ENCODE measurements at places on chromosomes 16 and 17. TPM values are rescaled to one million over a fixed set of nuclear protein-coding genes. Genes with fewer than 3 reads are reported as not detected.
A peak's percentile ranks its signal among the peaks of the same experiment; 100 is the strongest.

- DNase-seq = peak; percentile 90
Observed at GRCh38 chr16:71426069-71426879, 15.6 kb downstream of the TLE7 start.

DNA sequence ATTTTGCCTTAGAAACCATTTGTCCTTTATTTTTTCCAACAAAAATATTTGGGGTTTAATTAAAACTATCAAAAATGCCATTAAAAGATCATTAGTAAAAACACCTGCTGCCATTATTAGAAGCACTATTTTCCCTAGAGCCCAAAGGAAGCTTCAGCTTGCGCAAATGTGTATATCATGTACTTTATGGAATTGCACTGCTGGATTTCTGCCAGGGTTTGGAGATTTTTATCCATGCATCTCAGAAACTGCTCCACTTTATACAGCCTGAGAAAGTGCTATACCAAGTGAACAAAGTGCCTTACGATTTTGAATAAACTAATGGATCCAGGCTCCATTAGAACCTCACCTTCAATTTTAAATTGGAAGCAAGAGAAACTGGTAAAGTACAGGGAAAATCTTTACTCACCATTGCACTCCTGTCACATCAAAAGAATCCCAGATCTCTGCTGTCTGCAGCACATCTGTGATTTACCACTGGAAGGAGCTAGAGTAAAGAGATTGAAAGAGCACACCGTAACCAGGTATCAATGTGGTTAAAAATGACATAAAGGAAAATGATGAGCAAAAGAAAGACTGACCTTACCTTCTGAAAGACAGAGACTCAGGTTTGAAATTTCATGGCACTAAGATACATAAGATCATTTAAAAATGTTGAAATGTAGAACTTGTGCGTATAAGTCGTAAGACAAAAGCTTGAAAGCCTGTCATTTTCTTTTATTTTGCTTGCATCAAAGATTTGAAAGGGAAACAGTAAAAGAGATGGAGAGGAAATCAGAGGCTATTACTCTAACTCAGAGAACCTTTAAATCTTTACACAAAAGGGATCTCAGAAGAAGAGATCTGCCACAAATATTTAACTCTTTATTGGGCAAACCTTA lies 678.1 kb upstream of the GOT2 start:
- peak; percentile 30 for DNase-seq

DNA sequence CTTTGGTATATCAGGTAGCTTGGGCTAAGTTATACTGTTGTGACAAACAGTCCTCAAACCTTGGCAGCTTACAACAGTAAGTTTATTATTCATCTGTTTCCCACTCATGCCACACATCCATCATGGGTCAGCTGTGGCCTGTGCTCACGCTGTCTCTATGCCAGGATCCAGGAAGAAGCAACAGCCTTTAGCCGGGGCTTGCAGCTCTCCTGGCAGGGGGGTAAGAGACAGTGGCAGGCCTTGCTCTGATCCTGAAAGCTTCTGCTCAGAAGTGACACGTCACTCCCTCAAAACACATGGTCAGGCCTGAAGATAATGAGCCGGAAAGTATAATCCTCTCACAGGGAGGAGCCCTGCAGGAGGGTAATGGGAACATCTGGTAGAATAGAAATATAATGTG lies 377.6 kb downstream of the CPPED1 start:
- DNase-seq = peak; percentile 26

DNA sequence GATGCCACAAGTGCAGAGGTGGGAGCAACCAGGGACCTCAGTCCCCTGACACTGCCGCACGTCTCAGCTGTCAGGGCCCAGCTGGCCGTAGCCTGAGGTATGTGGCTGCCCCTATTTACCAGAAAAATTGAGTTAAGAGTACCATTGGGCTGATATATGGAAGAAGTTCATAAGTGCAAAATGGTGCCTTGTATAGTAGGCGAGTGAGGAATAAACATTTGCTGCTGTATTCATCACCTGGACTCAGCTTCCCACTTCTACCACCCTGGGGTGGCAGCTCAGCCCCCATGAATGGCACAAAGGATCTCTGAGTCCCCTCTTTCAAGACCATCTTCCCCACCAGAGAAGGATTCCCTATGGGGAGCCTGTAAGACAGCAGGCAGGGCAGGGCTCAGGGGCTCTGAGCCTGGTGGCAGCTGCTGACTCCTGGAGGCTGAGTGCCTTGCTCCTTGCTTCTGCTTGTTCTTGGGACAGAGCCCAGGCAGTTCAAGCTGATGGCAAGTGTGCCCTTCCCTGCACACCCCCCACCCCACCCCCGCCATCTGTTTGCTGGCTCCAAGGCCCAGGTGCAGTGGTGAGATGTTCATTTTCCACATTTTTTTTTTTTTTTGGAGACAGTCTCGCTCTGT lies 29.0 kb downstream of the TRPV2 start:
- DNase-seq = no peak

DNA sequence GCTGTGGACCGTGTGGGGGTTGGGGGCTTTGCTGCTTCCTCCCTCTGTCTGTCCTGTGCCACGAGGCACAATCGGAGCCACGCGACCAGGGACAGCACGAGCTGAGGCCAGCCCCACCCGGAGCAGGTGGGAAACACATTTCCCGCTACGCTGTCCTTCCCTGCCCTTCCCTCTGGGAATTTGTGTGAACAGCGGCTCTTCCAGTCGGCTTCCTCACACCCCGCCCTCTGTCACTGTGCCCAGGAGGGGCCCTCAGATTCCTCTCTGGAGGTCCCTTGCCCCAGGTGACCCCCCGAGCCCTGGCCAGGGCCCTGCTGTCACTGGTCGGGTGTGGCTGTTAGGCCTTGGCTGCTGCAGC lies 19.6 kb downstream of the SPIRE2 start:
- no peak for DNase-seq

HCRT gene
- total RNA-seq = not detected

GRCh38 chr16:1781254-1781653 lies 1.1 kb downstream of the SPSB3 start:
- DNase-seq = no peak

- no peak for DNase-seq
Observed at GRCh38 chr17:39045948-39046679, 78.9 kb upstream of the FBXO47 start.

MPP2 gene
- total RNA-seq = 3.2 TPM

DNA sequence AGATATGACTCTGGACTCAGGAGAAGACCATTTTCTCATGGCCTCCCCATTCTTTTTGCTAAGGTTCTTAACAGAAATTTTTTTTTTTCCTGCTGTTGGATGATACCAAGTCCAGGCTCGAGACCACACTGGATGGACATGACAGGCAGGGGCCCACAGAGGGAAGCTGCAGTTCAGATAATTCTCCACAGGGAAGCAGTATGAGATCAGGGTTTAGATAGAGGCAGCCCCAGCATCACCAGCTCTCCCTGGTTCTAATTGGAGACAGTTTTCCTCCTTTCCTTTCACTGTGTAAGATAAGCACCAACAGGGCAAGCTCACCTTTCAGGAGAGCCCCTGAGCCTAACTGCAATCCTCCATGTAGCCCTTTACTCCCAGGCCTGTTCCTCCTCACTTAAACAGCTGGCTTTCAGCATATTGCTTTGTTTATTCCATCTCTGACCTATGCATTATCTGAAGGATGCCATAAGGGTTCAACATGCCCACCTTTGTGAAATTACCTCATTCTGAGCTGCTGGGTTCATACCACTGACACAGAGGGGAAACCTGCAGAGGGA lies 108.1 kb downstream of the SNX11 start:
- peak; percentile 28 for DNase-seq

DNA sequence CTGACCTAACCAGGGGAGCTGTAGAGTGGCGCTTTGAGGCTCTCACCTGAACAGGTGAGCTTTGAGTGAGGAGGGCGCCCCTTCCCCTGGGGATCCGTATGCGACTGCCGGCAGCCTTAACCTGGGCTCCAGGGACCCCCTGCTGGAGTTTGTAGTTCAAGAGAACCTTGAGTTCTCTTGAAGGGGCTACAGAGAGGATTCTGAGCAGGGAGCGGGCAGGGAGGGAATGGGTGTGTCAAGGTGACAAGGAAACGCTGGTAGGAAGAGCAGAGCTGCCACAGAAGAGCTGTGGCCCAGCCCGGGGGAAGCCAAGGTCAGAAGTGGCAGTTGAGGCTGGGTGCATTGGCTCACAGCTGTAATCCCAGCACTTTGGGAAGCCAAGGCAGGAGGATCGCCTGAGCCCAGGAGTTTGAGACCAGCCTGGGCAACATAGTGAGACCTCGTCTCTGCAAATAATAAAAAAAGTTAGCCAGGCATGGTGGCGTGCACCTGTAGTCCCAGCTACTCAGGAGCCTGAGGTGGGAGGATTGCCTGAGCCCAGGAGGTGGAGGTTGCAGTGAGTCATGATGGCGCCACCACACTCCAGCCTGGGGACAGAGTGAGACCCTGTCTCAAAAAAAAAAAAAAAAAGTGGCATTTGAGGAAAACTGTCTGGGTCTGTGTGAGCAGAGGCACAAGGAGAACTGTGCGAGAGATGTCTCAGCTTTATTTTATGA lies 1.2 kb downstream of the LLGL2 start:
- no peak for DNase-seq
